Hematopoietic multipotent progenitor cell treated with erythropoietin and hydrocortisone succinate and interleukin-3 and kit ligand, for 4 days (in vitro differentiated cells): ENCODE measurements at places on chromosomes 11 and 22.

- DNase-seq, result no peak
These were observed 9.6 kb upstream of the CD248 start for GRCh38 chr11:66326261-66327111.

- no peak for DNase-seq
These were observed 120.0 kb upstream of the LDLRAD3 start for GRCh38 chr11:35823742-35824298.

DNA sequence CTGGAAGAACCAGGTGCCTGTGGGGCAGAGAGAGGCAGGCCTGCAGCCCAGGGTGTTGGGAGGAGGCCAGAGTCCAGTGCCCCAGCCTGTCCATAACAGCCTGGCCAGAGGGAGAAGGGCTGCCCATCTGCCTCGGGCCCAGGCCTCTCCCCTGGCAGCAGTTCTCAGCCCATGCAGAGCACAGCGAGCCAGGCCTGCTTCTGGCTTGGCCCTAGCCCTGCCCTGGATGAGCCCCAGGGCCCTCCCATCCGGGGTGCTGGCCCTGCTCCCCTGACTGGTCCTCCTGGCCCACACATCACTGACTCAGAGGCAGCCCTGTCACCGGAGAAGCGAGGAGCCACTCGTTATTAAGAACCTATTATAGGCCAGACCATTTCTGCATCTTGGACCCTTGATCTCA is 19.7 kb upstream of the MYRF start:
- DNase-seq, result no peak

GRCh38 chr11:10318527-10318802 is 13.6 kb downstream of the ADM start:
- DNase-seq, result no peak

GRCh38 chr11:121329781-121330395 is 37.3 kb downstream of the SC5D start:
- DNase-seq, result no peak

DNA sequence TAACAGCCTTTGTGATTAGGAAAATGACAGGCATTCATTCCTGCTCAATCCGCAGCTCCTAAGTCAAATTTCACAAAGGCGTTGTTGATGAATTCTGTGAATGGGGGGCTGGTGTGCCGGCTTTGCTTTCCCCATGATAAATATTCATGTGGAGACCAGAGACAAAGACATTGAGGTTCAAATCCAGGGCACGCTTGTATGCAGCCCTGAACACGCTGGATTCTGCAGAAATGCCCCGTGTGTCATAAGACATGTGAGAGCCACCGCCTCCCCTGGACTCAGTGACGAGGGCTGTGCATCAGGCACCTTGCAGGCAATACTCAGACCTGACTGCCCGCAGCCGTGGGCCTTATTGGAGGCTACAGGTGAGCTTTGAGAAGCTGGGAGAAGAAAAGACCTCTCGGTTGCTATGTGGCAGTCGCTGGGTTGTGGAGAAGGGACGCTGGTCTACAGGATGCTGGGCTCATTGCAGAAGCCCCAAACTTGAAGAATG is 906.2 kb downstream of the BRD1 start:
- no peak for DNase-seq

GRCh38 chr11:128484172-128484571 is 103.2 kb downstream of the ETS1 start:
- no peak for DNase-seq

DNA sequence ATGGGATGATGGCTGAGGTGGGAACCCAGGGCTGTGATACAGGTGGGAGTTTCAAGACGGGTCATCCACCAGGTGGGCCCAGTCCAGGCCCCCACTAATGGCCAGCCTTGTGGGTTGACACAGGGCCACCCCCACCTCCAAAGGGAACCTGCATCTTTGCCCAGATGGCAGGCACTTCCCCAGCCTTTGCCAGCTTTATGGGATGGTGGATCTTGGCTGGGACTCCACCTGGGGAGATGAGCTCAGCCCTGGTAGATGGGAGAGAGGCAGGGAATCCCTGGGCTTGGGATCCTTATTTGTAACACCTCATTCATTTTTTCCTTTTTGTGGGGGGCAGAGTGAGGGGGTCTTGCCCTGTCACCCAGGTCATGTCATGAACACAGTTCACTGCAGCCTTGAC is 33.4 kb downstream of the CD82 start:
- no peak for DNase-seq

GRCh38 chr22:49966041-49966773 is 5.6 kb downstream of the PIM3 start:
- no peak for DNase-seq

- no peak for DNase-seq
These were observed 10.7 kb downstream of the TBC1D10A start for GRCh38 chr22:30315962-30316576.
